Right atrium auricular region (tissue), 2 donors: ENCODE measurements at places on chromosomes 11 and 22. TPM values are rescaled to one million over a fixed set of nuclear protein-coding genes. Genes with fewer than 3 reads are reported as not detected.

DNA sequence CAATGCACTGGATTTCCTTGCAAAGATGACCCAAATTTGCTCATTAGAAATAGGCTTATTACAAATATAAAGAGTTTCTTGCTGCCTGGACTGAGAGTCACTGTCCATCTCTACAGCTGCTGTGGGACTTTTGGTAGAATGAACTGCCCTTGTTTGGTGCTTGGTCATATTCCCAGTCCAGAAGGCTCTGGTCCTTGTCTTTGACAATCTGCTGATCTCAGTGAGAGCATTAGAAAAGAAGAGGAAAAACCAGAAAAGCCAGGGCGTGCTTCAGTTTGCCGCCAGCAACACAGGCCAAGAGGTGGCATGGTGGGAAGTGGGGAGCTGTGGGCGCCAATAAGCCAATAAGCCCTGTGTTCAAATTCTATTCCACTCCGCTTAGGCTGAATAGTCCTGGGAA lies 48.2 kb upstream of the PARVA start:
- DNase-seq: no peak

AP5B1 gene
- total RNA-seq: 14.3 TPM

GRCh38 chr11:15965562-15966250 lies 390.6 kb downstream of the SOX6 start:
- no peak for DNase-seq

DNA sequence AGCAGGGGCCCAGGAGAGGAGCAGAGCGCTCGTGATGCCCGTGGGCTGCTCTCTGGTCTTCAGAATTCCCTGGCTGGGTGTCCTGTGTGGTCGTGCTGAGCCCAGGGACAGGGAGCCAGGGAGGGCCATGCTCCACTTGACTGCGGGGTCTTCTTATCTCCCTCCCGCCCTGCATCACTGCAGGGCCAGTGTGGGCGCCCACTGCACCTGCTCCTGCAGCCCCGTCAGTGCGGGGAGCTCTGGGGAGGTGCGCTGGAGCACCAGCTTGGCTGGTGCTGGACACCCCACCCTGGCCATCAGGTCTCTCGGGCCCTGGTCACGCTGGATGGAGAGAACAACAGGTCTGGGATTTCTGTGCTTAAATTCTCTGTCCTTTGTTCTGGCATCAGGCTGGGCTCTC lies 31.8 kb downstream of the B3GAT1 start:
- no peak for DNase-seq

GP1BB gene
- total RNA-seq: 25.8 TPM

SAA4 gene
- total RNA-seq: not detected

MYBPC3 gene
- total RNA-seq: 797 TPM

DNA sequence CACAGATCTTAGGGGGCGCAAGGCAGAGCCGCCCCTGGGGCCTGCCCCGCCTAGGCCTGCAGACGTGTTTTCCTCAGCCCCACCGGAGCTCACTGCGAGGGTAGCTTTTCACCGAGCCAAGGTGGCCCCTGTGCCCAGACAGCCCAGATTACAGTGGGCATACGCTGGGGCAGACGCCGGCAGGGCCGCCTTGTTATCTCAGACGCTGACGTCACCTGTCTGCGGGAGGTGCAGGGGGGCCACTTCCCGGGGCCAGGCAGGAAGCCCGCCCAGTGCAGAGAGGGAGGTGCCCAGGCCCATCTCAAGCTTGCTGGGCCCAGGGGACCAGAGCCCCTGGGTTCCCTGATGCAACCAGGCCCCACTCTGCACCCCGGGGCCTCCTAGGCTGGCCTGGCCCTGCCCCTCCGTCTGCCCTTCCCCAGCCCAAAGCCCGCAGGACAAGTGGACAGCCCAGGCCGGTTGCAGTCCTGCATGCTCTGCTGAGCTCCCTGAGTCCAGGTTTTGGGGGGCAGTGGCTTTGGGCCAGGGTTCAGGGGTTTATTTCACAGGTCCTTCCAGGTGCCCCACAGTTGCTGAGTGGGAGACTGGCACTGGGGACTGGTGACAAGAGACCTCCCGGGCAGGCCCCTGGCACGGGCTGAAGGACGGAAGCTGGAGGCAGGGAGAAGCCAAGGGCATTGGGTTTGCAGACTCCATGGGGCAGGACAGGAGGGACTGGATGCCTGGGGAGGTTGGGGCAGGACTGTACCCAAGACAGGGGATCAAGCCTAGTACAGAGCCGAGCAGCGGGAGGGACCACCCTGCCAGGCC lies 38.6 kb downstream of the IGF2 start:
- no peak for DNase-seq

GRAP2 gene
- total RNA-seq: 2.4 TPM

ANKK1 gene
- total RNA-seq: not detected

OR51I1 gene
- not detected for total RNA-seq

- DNase-seq: peak; percentile 92
Observed at GRCh38 chr11:126416542-126417090, 61.1 kb downstream of the ST3GAL4 start.

GRCh38 chr11:114953039-114953438 lies 274.7 kb downstream of the NXPE2 start:
- DNase-seq: no peak

DNA sequence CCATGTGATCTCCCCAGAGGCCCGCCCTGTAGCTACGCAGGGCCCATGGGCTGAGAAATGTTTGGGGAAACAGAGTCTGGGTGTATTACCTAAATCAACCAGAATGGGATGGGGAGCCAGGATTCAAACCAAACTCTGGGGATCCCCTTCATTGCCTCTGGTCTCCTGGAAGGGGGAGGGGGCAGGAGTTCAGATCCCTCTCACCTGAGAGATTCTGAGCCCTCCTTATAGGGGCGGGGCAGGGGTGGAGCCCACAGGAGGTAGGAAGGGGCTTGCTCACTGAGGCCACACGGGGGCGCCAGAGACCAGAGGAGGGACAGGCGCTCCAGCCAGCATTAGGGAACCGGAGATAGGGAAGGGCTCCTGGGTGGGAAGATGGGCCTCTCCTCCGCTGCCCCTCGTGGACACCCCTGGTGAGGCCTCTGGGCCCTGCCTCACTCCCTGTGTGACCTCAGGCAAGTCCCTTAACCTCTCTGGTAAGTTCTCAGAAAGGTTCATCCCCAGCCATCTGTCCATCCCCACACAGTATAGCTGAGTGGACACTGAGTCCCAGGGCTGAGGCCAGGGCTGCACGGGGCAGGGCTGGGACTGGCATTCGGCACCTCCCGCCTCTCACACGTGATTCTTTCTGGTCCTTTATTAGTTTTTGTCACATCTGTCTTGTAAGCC lies 2.7 kb upstream of the CDC42BPG start:
- DNase-seq: peak; percentile 86

- peak; percentile 93 for DNase-seq
Observed at GRCh38 chr11:46238967-46239800, 38.3 kb upstream of the CREB3L1 start.

SPDYC gene
- not detected for total RNA-seq

DNA sequence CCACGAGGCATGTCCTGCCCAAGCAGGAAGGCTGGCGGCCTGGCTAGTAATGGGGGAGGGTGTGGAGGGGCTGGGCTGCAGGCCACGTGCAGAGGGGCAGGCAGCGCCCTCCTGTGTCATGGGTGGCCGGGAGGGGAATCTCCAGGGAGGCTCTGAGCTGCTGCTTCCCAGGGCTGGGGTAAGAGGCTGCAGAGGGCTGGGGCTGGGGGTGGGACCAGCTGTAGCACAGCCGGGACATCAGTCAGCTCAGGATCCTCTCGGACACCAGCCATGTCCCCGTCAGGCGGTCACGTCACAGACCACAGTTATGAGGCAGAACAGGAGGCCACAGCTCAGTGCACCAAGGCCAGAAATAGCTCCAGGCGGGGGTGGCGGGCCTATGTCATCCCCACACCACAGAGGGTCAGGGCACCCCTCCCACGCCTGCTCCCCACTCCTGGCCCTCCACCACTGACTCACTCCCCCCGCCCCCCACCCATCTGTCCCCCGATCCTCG lies 21.1 kb downstream of the RTN4R start:
- DNase-seq: no peak

SEZ6L gene
- 0.12 TPM for total RNA-seq

- no peak for DNase-seq
Observed at GRCh38 chr11:3080104-3080503, 22.9 kb upstream of the CARS1 start.

- no peak for DNase-seq
Observed at GRCh38 chr11:112453601-112454577, 193.2 kb upstream of the PLET1 start.

DNA sequence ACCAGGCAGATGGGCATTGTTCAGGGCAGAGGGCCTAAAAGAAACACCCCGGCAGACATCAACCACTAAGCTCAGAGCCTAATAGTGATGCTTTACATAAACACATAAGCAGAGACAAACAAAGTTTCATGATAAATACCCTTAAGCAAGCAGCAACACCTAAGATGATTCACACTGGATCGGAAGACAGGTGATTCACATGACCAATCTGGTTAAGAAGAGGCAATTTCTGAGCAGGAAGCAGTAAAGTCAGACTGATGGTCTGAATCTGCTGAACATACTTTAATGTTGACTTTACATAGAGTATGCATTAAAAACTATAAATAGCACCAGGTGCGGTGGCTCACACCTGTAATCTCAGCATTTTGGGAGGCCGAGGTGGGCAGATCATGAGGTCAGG lies 56.1 kb downstream of the SYN3 start:
- DNase-seq: no peak

GRCh38 chr11:10655227-10655626 lies 38.3 kb downstream of the IRAG1 start:
- DNase-seq: no peak

DNA sequence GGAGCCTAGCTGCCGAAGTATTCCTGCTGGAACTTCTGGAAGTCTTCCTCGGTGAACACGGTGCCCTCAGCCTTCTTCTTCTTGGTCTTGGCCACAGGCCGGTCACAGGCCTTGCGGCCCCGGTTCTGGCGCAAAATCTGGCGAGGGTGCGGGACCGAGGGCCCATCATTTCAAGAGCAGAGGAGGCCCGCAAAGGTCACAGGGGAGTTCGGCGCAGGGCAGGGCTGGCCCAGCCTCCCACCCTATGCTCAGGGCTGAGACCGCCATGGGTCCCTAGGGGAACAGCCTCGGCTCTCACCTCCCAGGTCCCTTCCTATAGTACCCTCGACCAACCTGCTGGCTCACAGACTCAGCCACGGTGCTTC lies 3.1 kb downstream of the RPS19BP1 start:
- no peak for DNase-seq

DNAJB7 gene
- not detected for total RNA-seq

DNA sequence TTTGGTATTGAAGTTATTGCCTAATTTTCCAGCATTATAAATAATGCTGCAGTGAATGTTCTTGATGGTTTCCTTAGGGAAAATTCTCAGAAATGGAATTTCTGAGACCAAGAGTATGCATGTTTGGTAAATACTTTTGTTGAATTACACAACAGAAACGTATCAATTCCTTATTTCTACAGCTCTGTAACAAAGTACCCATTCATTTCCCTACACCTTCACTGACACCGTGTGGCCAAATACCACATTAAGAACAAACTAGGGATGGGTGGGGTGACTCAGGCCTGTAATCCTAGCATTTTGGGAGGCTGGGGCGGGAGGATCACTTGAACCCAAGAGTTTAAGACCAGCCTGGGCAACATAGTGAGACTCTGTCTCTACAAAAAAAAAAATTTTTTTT lies 21.8 kb downstream of the MCAM start:
- DNase-seq: no peak

DNA sequence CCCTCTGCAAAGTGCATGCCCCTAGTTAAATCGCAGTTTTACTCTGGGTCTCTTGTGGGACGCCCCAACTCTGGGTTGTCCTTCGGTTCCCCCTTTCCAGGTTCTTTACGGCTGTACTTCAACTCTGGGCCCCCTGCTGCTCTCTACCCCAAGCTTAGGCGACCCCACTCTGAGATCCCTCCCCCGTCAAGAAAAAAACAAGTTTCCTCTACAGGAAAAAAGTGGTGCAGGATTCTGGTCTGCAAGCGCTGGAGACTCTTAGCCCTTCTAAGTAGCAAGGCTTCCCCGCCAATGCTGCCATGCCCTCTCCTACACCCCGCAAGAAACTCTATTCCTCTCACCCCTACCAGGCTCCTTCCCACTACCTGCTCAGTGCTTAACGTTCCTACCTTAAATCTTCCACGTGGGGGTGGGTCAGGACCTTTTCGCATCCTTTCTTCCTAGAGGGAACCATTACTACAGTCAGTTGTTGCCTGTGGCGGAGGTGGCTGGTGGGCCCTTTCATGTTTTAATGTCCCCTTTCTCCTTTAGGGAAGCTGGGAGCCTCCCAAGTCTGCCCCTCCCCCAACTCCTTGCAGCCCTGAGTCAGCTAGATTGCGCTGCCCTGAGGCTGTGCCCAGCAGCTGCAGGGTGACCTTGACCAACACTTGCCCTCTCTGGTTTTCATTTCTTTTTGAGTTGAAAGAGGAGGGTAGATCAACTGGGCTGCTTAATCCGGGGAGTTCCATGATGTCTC lies 1.4 kb downstream of the NEFH start:
- no peak for DNase-seq

DNA sequence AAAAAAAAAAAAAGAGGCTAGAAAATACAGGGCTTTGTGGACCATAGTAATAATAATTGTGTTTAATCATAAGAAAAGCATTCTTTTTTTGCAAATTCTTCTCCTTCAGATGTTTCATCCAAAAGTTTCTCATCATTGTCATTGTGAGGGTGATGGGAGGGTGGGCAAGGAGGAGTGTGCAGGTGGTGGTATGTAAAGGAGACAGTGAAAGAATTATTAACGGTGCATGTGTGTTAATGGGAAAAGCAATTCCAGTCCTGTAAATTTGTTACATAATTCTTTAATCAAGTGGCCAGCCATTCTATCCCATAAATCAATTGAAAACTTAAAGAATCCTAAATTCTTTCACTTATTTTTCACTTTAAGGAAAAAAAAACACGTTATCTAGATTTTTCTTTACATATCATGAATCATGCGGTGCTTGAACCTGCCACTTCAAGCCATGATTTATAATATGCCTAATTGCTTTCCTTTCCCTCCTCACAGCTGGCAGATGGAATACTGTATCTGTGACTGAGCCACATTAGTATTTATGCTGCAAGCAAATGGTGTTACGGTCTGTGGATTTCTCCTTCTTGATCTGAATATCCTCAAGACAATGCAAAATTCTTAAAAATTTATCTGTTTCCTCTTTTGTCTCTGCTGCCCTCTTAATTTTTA lies 318.5 kb downstream of the JRKL start:
- no peak for DNase-seq

GRCh38 chr11:46149342-46149741 lies 28.1 kb upstream of the PHF21A start:
- no peak for DNase-seq

- no peak for DNase-seq
Observed at GRCh38 chr11:72688929-72689328, 14.7 kb upstream of the PDE2A start.

- DNase-seq: no peak
Observed at GRCh38 chr11:67273260-67273990, 7.2 kb downstream of the GRK2 start.

- no peak for DNase-seq
Observed at GRCh38 chr11:125286486-125286885, 121.9 kb downstream of the PKNOX2 start.

OTOG gene
- total RNA-seq: not detected

GRCh38 chr11:113247966-113248365 lies 66.4 kb upstream of the TTC12 start:
- no peak for DNase-seq

MCAT gene
- 16.1 TPM for total RNA-seq
